SK-MEL-5 (cell line): ENCODE measurements at places on chromosomes 11 and 22.

DNA sequence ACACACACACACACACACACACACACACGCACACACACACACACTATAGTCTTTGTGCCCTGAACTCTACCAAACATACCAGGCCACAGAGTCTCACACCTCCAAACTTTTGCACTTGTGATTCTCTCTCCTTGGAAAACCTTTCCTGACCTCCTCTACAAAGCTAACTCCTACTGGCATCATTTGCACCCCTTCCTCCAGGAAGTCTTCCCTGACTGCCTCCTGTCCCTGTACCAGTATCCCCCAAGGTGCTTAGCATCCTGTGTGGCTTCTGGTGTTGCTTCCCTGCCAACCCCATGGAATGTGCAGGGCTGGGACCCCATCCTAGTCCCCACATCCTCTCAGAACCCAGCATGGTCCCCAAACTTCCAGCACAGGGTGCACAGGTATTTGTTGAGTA is 8.9 kb downstream of the TPST2 start:
- no peak for DNase-seq

DNA sequence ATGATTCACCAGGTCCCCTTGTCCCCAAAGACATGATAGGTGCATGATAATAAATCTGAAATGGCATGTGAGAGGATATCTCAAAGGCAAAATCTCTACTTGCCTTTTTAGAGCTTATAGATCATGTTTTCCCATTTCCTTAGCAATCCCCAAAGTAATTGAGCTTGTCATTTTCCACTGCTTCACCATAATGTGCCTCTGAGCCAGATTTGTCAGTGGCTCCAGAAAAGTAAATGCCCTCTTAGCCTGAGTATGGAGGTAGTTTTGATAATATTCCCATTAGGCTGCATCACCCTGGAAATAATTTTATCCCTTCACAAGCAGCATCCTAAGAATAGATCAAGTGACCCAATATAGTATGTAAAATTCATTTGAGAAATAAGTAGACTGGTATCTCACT is 36.7 kb upstream of the ADSL start:
- DNase-seq = no peak

DNA sequence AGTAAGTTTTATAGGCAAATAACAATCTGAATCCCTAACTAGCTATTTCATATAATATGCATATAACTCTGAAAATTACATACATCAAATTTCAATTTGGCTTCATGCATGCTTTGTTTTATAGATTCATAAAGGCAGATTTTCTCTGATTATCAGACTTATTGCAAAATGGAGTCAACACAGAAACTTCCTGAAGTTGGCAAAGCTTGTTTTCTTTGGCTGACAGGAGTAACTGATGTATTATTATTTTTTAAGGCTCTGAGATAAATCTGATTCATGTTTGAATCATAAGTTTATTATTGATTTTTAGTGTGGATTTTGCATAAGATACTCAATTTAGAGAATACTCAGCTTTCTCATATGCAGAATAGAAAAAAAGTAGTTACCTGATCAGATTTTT is 356.3 kb upstream of the CCDC90B start:
- no peak for DNase-seq

DNA sequence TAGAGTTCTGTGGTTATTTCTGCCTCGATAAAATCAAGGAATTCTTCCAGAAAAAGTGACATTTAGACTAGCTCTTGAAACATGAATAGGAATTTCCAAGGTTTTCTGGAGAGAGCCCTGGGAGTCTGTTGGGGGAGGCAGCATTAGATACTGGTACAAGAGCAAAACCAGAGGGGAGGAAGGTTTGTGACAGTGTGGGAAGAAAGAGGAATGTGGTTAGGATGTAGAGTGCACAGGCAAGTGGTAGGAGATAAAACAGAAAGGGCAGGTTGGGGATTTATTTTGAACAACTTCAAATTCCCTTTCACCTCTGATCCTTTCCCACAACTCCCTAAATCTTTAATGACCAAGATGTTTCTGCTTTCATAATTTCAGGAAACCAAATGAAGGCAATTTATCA is 588.4 kb downstream of the METTL15 start:
- DNase-seq = no peak

DNA sequence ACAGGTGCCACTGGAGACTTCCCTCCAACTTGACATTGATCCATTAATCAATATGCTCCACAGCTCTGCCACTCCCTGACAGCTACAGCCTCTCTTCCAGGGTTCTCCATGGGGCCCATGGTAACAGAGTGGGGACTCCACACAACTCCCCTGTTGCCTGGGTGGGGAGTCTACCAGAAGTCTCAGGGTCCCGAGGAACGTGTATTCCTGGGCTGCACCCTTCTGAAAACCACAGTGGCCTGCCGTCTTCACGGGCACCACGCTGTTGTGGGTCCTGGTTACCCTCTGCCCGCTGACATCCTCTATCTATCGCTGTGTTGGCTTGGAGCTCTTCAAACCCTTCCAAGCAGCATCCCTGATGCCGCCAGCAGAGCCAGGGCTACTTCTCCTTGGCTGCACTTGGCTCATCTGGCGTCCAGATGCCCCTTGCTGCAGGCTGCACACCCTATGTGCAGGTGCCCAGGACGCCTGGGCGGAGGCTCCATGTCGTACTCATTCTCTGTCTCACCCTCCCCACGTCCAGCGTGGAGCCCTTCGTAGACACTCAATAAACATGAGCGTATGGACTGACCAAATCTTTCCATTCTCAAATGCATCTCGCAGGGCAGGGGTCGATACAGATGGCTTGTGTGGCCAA is 1341.8 kb downstream of the TBC1D22A start:
- no peak for DNase-seq

DNA sequence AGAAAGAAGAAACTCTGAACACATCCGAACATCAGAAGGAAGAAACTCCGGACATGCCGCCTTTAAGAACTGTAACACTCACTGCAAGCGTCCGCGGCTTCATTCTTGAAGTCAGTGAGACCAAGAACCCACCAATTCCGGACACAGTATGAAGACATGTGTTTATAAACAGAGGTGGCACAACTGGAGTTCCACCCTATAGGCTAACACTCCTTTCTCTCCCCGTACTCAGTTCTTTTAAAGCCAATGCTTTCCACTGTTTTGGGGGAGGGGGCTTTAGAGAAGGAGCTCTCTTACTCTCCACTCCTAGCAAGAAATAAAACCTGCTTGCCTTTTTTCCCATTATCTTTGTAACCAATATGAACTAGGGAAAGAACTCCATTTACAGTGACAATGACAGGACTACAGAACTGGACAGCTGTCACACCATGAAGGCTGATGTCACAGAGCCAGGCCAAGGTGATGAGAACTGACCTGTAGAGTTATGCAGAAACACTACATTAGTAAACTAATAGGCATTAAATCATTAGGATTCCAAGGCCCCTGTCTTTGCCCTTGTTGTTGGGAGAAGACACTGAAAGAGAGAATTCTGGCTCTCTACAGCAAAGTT is 733 bp downstream of the TRIM5 start:
- no peak for DNase-seq

GRCh38 chr22:18925368-18926064 is 10.6 kb downstream of the PRODH start:
- DNase-seq = no peak

DNA sequence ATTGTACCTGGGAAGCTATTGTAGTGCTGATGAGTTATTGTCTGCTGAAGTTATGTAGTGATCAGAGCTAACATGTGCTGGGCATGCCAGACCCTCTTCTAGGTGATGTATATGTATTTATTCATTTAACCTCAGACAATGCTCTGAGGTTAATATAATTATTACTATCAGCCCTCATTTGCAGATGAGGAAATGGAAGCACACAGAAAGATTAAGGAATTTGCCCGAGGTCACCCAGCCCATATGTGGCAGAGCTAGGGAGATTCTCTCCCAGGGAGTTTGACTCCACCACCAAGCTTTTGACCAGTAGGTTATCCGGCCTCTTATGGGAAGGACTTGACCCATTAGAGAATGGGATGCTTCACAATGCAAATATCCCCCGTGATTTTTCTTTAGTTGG is 114.2 kb upstream of the NAV2 start:
- DNase-seq = no peak

- DNase-seq = peak; percentile 80
These were observed 16.5 kb downstream of the NAP1L4 start for GRCh38 chr11:2975594-2975993.

GRCh38 chr11:77351281-77351886 is 49.9 kb upstream of the GDPD4 start:
- no peak for DNase-seq
